Smooth muscle cell of the brain vasculature (primary cell): ENCODE measurements at places on chromosomes 11 and 22.

DNA sequence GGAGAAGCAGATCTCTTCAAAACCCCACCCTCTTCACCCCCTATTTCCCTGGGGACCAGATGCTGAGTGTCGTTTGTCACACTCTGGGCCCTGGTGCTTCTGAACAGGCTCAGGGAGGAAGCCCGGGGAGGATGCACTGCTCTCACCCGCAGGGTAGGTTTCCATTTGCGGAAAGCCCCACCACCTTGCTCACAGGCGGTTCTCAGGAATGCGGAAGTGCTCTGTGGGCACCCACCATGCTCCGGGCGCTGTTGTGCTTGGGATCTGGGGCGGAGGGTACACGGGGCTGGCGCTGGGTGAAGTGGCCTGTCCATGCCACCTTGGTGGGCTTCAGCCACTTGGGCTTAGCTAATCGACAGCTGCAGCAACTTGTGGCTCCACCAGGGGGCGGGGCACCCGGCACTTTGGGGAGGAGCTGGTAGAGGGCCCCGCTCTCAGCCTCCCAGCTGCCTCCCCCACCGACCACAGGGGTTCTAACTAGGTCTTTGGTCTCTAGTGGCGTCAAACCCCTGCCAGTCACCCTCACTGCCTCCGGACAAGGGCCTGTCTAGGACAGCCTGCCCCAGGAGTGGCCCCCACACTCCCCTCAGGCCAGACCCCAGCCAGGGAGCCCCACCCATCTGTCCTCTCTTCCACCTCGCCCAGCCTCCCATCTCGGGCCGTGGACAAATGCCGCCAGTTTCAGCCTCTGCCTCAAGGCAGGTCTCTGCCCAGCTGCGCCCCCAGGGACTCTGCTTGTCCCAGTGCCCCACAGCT is 7.4 kb downstream of the NDUFV1 start:
- DNase-seq: peak; percentile 20

DNA sequence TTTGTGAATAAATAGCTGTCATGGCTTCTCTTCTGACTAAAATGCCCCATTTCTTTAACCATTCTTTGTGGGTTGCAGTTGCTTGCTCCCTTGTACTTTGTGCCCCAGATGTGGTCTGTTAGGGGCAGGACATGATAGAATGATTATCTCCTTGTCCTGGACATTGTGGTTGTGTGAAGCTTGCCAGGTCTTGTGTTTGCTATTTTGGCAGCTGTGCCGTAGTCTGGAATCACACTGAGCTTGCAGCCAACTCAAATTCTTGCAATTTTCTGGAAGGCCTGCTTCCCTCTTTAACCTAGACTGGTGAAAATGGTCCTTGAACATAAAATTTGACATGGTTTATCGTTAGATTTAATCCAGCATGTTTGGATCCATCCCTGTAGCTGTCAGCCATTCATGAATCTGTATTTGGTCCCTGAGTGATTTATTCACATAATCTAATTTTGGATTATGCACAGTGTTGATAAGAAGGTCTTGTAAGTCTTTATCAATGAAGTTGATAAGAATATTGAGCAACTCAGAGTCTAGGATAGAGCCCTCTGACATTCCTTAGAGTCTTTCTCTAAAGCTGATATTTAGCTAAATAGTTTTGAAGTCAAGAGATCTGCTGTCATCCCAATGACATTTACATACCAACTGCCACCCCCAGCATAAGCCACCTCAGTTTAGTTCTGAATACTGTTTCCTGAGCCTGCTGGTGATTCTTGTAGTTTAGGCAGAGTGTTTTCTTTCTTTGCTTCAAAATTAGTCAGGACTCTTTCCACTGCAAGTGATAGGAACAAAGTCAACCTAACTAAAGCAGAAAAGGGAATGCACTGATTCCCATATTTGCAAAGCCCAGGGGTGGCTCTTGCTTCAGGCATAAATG is 9.8 kb downstream of the SPON1 start:
- DNase-seq: no peak

- no peak for DNase-seq
Measured at GRCh38 chr11:8204025-8204424, 35.2 kb upstream of the RIC3 start.

DNA sequence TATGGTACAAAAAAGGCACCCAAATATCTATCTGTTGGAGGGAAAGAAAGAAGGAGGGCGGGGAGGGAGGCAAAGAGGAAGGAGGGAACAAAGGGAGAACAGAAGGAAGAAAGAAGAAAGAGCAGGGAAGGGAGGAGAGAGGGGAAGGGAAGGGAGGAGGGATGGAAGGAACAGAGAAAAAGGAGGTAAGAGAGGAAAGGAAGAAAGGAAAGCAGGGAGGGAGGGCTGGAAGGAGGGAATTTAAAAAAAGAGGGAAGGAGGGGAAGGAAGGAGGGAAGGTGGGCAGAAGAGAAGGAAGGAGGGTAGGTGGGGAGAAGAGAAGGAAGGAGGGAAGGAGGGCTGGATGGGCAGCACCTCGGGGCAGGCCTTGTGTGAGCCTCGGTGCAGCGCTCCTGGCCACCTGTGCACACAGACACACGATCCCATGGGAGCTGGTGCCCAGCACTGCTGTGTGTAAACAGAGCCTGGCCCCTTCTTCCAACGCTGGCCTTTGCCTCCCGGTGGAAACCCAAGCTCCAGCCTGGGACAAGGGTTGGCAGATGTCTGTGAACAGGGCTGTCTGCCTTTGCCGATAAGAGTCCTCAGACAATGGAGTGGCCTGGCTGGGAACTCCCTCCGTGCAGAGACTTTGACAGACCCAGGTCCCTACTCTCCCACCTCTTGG is 23.2 kb downstream of the SMIM38 start:
- DNase-seq: no peak

GRCh38 chr11:106614262-106614661 is 404.0 kb downstream of the GUCY1A2 start:
- no peak for DNase-seq

DNA sequence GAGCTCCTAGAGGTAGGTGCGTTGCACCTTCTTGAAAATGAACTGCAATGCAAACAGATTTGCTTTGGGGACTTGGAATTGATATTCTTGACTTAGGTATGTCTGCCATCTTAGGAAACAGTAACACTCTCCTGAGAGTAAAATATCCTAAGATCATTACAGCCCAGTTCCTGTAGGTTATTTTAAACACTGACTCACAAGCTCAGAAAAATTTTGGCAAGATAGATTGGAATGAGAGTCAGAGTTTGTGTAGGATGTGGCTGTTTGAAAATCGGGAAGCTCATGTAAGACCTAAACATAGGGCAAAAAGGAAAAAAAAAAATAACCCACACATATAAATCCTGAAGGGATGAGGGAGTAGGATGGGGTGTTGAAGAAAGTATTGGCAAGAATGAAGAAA is 377.0 kb upstream of the LRRC4C start:
- no peak for DNase-seq

DNA sequence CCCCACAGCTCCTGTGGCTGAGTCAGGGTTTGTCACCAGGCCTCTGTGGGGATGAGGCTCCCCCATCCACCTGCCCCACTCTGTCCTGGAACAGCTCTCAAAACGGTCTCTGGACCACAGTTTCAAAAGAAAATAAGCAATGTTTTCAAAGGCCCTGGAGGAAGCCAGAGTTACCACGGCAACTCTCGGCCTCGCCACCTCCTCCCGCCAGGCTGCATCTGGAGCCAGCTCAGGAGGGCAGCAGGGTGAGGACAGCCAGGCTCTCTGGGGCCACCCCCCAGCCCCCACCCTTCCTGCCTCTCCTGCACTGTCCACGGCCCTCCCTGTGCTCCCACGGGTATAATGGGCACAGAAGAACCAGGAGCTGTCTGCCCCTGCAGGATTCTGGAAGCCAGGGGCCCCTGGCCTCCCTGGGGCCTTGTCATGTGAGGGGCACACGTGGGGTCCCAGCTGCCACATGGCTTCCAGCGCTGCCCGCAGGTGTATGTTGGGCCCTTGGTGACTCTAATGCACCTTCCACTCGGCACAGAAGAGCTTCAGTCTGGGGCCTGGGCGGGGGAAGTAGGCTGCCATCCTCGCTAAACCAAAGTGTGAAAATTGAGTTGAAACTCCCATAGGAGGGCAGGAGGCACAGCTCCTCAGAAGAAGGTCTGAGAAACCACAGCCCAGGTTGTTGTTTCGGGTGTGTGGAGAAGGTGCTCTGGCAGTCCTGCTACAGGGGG is 10.3 kb downstream of the CD81 start:
- DNase-seq: no peak

DNA sequence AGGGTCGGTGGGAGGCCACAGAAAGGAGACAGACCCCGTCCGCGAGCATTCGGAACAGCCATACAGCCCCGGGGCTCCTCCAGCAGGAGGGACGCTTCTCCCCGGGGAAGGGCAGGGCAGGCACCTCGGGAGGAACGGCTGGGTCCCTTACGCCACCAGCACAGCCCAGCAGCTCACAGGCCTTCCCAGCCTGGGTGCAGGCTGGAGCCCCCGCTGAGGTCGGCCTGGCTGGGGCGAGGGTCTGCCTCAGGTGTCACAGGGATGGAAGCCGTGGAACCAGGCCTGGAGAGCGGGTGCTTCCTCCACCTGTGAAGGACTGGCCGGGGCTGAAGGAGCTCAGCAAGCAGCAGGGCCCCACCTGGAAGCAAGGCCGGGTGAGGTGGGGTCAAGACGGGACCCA is 732.3 kb downstream of the BRD1 start:
- no peak for DNase-seq

- DNase-seq: no peak
Measured at GRCh38 chr11:93194673-93195291, 3.0 kb downstream of the SLC36A4 start.

GRCh38 chr11:113664981-113665710 is 41.0 kb downstream of the TMPRSS5 start:
- no peak for DNase-seq
